ENCODE measurements at places on chromosomes 3 and 15.

DNA sequence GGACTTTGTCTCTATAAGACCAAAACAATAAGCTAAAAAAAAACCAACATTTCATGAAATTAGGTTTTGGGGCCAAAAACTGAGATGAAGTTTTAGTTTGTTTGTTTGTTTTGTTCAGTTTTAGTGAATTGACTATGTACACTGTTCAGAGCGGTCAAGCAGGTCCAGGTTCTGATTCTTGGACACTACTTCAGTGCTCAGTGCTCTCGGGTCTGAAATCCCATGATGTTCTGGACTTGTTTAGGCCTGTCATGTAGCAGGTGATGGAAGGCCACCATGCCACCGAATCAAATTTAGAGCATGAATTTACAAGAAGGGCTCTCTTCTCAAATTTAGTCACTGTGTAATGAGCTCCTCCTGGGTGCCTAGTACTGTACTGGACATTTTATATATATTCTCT lies 45.5 kb downstream of the COL8A1 start:
- no peak for DNase-seq

DNA sequence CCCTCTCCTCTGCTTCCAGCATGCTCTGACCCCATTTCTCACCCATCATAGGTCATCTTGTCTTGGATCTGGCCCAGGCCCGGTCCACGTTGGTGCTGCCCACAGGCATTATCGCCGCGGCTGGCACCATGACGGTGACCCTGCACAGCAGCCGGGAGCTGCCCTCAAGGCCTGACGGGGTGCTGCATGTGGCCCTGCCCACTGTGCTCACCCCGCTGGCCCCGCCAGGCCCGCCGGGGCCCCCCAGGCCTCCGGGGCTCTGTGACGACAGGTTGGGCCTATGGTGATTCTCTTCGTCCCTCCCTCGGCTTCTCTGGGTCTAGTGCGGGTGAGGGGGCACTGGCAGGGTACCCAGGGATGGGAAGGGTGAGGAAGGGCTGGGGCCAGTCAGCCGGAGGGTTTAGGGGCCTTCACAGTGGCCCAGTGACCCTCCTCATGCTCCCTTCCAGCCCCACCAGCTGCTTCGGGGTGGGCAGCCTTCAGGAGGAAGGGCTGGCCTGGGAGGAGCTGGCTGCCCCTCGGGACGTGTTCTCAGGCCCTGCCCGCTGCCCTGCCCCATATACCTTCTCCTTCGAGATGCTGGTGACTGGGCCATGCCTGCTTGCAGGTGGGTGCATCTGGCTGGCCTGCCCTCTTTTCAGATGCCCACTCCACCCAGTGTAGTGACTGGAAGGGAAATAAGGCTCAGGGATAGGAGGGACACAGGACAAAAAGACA lies 3.9 kb downstream of the VWA5B2 start:
- no peak for DNase-seq

DNA sequence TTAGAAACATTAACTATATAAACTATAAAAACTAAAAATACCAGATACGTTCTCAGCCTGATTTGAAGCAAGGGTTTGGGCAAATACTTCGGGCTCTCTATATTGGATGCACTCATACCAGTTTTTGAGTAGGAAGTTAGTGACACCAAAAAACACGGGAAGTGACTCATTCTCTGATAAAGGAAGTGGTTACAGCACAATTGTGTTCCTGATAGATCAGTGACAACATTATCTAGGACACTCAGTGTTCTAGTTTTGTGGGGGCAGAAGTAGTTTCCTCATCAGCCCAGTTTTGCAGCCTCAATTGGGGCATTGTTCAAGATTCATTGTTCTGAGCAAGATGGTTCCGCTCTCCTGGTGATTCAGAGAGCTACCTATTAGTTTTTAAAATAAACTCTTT lies 469.6 kb upstream of the DPPA4 start:
- DNase-seq: no peak

- DNase-seq: no peak
Observed at GRCh38 chr3:67644827-67645226, 9.6 kb downstream of the SUCLG2 start.

DNA sequence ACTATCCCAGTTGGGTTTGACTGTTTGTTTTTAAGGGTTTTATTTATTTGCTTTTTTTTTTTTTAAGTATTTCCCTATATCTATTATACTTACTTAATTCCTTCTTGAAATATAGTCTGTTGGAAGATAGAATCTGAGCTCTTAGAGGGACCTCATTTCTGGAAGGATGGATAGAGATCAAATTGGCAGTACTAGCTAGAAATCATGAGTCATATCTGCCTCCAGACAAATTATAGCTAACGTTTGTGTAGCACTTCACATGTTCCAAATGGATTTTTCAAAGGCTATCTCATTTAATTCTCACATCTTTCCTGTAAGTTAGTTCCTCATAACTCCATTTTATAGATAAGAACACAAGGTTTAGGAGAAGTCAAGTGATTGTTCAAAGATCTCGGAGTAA lies 384.7 kb downstream of the ZIC1 start:
- DNase-seq: no peak

- DNase-seq: no peak
Observed at GRCh38 chr15:41790756-41791546, 16.7 kb downstream of the MAPKBP1 start.

GRCh38 chr3:29544701-29545363 lies 264.0 kb downstream of the RBMS3 start:
- DNase-seq: no peak

DNA sequence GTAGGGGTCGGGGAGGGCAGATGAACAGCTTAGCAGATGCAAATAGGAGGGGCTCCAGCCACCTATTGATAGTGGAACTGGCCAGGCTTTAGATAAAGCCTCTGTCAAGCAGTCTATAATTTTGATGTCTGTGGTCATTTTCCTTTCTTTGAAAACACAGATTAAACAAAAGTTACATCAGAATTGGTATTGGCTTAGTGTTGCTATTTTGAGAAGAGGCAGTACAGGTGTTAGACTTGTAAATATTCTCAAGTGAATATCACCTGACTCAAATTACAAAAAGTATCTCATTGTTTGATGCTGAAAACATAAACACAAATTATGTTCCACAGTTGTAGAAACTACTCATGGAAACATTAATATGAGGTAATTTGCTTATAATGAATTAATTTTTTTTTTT lies 18.1 kb downstream of the GHRL start:
- no peak for DNase-seq

DNA sequence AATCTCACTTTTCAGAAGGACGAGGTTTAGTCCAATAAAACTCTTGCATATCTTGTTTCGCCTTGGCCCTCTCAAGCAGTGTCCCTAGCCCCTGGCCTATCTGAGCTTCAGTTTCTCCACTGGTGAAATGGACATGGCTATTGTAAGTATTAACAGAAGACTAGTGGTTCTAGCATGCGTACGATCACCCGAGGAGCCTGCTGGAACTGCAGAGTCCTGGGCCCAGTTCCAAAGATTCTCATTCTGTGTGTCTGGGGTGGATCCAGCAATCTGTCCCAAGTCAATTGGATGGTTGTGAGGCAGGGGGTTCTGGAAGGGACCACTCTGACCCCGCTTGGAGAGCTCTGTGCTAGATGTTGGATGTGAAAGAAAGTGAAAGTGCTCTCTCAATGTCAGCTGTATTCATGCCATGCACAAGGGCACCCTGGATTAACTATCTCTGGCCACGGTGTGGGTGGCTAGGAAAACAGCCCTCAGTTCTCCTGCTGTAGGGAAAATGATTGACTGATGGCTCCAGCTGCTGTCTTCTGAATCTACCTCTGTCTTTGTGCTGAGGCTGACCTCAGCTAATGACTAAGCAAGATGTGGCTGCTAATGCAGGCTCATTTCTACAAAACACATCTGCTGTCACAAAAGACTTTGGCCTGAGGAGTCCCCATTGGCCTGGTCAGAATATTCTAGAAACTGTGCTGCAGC lies 1.9 kb upstream of the PLA1A start:
- DNase-seq: no peak

- no peak for DNase-seq
Observed at GRCh38 chr3:129942296-129942695, 32.2 kb upstream of the TRH start.

- no peak for DNase-seq
Observed at GRCh38 chr15:80985981-80986380, 3.6 kb downstream of the MESD start.

GRCh38 chr15:65087411-65087810 lies 10.9 kb downstream of the KBTBD13 start:
- no peak for DNase-seq

- DNase-seq: no peak
Observed at GRCh38 chr3:160671231-160671630, 5.7 kb upstream of the ARL14 start.

DNA sequence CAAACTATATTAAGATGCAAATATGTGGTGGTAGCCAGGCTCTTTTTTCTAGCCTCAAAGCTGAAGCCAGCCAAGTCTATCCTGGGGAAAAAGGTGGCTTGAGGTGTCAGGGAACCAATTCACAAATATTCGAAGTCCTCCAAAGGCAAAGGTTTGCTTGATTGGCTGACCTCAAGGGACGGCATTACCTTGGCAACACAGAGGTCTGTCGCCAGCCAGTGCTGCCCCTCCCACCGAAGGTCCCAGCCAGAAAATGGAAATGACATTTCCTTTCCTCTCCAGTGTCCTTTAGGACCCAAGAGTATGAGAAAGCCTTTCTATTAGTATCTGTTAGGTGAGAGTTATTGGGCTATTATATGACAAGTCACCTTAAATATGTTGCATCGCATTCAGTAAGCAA lies 96.0 kb upstream of the LIMD1 start:
- DNase-seq: no peak

DNA sequence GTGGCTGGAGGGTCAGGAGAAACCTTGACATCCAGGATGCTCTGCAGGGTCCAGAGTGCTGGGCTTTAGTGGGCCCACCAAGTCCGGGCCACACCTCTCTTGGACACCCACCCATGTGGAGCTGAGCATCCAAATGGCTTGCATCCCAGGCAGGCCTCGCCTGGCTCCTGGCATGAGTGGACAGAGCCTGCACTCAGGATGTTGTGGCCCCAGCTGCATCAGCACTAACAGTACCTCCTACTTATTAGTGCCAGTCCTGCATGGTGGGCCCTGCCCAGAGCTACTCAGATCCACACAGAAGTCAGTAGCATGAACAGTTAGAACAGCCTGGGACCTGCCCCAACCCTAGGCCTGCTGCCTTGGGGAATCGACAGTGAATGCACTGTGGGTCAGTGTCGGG lies 42.2 kb upstream of the MRPS22 start:
- DNase-seq: no peak

DNA sequence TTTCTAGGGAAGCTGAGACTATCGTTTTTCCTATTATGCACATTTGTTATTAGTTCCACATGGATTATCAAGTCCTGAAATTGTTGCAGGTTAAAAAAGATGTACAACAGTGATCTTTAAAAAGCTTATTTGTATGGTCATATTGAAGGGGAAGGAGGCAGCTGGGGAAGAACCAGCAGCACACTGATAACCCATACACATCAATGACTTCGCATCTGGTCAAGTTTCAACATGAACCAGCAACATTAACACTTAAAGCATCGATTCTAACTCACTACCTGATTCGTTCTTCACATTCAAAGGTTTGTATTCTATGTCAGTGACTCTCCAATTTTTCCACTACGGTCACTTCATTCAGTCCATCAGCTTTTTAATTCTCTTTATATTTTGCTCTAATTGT lies 56.4 kb downstream of the NCEH1 start:
- no peak for DNase-seq

DNA sequence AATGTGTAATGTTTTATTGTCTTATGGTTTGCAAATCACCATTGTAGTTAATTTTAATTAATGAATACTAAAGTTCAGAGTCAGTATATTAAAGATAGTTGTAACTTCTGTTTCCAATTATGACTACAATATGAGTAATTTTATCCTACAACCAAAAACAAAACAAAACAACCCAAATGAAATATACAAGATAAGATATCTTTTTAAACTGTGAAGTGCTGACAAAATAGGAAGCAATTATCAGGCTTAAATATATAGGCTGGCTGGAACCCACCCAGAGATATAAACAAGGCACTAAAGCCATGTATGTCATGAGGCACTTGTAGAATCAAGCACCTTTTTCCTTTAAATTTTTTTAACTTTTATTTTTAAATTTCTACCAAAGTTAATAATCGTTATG lies 108.6 kb upstream of the LRRFIP2 start:
- DNase-seq: no peak

GRCh38 chr3:13389378-13389777 lies 30.7 kb downstream of the NUP210 start:
- no peak for DNase-seq

- DNase-seq: no peak
Observed at GRCh38 chr3:140188285-140188684, 253.3 kb downstream of the CLSTN2 start.

DNA sequence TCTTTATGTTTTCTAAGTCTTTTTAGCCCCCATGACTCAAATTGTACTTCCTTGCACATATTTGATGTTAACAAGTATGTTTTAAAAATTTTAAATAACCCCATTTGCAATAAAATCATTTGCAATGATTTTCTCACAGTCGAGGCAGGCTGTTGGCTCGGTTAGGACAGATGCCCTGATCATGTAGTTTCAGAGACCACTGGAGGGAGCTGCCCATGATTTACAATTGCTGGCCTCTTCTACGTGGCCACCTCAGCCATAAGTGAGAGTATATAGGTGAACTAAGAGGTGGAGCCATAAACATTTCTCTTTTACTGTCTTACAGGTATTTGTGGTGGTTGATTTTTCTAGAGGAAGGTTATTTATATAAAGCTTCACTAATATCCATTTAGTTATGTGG lies 1.7 kb downstream of the DTWD1 start:
- no peak for DNase-seq

- DNase-seq: no peak
Observed at GRCh38 chr3:71309886-71310285, 273.6 kb downstream of the FOXP1 start.

DNA sequence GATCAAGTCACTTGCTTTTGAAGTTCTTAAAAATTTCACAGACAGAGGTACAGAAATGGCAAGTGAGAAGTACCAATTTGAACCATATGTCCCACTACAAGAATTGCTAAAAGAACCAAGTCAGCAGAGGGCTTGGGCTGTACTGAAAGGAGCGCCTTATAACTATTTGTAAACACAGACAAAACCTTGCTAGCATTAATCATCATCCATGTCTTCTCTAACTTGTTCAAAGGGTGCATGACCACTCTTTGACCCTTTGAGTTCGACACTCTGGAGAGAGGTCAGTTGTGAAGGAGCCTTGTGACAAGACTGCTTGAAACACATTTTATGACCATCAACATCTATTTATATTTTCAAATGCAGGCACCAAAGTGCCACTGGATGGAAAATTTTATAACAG lies 191.7 kb downstream of the PDZRN3 start:
- DNase-seq: no peak

DNA sequence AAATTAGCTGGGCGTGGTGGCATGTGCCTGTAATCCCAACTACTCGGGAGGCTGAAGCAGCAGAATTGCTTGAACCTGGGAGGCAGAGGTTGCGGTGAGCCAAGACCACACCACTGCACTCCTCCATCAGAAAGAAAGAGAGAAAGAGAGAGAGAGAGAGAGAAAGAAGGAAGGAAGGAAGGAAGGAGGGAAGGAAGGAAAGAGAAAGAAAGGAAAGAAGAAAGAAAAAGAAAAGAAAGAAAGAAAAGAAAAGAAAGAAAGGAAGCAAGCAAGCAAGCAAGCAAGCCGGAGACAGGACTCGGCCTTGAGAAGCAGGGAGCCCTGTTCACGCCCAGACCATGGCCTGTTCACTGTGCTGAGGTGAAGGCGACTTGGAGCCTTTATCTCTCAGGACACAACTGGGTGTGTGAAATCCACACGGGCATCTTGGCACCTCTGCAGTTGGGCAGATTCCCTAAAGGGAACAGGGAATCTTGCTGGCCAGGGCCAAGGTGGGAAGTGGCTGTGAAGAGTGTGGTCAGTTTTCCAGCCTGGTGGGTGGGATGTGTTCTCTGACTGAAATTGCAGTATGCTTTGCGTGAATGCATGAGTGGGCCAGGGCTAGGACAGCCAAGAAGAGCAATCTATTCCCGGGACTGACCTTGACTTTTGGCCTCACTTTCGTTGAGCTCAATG lies 90.3 kb downstream of the CORO2B start:
- no peak for DNase-seq
